ENCODE measurements at places on chromosomes 2 and 18.
A peak's percentile ranks its signal among the peaks of the same experiment; 100 is the strongest.

- DNase-seq, result peak; percentile 56
Measured at GRCh38 chr2:11933854-11934253, 187.4 kb downstream of the LPIN1 start.

GRCh38 chr2:38417745-38418689 lies 40.9 kb upstream of the ATL2 start:
- DNase-seq, result no peak

DNA sequence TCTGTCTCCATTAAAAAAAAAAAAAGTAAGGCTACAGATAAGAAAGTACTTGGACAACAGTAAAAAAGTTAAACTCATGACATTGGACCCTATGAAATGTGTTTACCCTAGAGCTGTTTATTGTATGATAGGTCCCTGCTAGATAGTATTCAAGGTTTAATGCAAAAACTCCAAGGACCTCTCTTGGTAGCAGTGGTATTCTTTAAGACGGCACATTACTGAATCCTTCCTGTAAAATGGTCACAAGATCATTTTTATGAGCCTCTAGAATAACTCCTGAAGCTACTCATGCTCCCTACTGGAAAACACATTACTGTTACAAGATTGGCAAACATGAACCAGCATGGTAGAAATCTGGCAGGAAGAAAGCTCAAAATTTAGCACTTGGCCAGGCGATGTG lies 38.8 kb downstream of the GALM start:
- DNase-seq, result no peak

GRCh38 chr18:34153711-34154110 lies 71.0 kb downstream of the NOL4 start:
- DNase-seq, result no peak

GRCh38 chr2:63486861-63487290 lies 101.4 kb downstream of the WDPCP start:
- peak; percentile 13 for DNase-seq

- DNase-seq, result no peak
Measured at GRCh38 chr2:201929281-201930026, 104.2 kb upstream of the FZD7 start.

DNA sequence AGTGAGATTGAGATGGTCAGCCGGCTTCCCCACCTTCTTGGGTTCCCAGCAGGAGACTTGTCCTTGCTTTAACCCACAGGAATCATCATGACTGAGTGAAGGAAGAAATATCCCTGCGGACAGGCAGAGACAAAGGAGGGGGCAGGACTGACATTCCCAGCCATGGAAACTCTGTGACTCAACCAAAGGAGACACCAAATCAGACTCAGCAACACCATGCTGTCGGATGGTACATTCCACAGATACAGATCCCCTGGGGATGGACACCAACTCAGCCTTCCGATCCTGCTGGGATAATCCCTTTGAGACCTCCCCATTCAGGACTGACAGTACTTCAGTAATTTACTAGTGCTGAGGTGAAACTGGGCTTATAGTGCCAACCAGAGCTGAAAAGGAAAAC lies 518.3 kb downstream of the XIRP2 start:
- DNase-seq, result no peak

- DNase-seq, result peak; percentile 89
Measured at GRCh38 chr2:230219419-230220331, at the start of gene SP110. SP110 (minus strand) TSS chr2:230219984; CDS start chr2:230216927, 3,057 bp downstream.

GRCh38 chr2:42908518-42909200 lies 116.3 kb upstream of the HAAO start:
- DNase-seq, result no peak

- DNase-seq, result peak; percentile 34
Measured at GRCh38 chr2:51003345-51004192, 28.4 kb downstream of the NRXN1 start.

DNA sequence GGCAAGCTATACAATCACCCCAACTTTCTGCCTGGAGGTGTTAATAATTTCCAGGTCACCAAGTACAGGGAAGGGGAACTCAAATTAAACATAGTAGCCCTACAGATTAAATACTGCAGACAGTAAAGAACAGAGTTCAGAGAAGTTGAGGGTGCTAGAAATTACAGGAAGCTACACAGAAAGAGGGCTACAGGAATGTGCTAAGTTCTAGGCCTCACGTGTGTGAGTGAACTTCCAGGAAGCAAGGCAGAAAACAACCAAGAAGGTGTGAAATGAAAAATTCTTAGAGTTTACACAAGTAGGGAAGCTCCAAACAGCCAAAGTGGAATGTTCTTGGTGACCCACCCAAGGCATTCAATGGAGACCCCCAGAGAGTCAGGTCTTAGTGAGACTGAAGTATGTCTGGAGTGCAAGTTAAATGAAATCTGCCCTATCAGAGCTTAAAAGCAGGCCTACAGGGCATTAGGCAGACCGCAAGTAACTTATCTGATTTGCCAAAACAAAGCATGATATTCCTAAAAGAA lies 58.1 kb upstream of the RNU4ATAC start:
- DNase-seq, result no peak

- peak; percentile 17 for DNase-seq
Measured at GRCh38 chr2:195312662-195313061, 344.4 kb upstream of the SLC39A10 start.

DNA sequence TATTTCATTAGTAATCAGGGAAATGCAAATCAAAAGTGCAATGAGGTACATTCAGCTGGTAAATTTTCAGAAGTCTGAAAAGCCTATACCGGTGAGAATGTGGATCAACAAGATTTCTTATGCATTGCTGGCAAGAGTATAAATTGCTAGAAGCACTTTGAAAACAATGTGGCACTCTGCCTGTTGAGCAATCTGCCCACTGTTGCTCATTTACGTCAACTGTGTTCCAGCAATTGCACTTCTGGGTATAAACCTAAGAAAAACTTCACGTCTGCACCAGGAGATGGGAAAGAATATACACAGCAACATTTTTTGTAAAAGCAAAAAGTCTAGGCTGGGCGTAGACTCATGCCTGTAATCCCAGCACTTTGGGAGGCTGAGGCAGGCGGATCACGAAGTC lies 40.8 kb downstream of the MTERF4 start:
- no peak for DNase-seq

DNA sequence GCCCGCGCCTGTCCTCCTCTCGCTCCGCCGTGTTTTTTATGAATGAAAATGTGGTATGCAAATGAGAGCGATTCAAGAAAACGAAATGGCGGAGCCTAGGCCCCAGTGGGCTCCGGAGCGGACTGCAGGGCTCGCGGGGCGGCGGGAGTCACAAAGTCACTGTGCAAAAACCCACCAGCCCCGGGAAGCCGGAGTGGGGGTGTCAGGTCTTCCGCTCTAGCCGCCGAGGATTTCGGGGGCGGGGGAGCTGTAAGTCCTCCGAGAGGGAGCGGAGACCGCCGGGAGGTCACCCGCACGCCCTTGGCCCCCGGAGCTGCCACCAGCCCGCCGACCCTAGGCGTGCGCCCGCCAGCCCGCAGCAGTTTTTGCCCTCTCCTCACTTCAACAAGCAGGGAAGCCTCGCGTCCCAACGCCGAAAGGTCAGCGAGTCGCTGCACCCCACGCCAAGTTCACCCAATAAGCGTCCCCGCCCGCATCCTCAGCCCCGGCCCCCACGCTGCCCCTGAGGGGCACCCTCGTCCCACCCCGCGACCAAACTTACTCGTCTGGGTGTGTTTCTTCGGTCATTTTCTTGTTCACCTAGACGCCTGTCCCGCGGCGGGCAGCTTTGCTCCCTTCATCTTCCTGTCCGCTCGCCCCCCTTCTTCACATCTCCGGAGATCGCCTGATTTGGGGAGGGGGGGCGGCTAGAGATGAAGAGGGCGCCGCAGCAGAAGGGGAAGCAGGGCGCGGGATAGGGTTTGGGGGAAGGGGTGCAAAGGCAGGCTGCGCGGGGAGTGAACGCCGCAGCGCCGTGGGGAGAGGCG lies 775 bp downstream of the SPRED2 start:
- peak; percentile 38 for DNase-seq

DNA sequence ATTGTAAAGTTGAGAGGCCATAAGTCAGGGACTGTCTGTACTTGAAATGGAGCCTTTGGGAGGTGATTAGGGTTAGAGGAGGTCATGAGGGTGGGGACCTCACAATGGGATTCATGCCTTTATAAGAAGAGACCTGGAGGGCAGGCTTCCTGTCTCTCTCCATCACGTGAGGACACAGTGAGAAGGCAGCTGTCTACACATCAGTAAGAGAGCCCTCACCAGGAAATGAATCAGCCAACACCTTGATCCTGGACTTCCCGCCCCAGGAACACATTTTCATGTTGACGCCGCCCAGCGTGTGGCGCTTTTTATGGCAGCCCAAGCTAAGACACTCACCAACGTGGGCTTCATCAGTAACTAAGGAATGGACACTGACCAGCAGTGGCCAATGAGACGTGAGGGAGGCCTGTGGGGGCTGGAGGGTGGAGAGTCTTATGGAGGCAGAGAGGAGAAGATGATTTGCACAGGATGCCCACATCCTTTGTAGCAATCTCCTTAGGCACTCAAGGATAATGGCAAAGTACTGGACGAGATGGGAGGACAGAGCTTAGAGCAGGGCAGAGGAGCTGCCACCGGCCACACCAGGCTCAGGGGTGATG lies 162.7 kb downstream of the EIPR1 start:
- no peak for DNase-seq

DNA sequence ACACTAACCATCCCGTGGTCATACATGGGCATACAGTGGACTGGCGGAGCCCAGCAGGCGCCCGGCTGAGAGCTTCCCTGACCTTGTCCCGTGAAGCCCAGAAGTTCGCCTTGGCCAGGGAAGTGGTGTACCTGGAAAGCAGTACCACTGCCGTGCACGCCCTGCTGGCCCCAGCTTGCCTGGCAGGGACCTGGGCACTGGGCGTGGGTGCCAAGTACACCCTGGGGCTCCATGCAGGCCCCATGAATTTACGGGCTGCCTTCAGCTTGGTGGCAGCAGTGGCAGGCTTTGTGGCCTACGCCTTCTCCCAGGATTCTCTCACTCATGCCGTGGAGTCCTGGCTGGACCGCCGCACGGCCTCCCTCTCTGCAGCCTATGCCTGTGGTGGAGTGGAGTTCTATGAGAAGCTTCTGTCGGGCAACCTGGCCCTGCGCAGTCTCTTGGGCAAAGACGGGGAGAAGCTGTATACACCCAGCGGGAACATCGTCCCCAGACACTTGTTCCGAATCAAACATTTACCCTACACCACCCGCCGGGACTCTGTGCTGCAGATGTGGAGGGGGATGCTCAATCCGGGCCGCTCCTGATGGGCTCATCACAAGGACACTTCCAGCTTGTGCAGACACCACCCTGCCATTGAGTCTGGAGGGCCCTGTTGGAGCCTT lies 2.3 kb downstream of the TMEM177 start:
- DNase-seq, result no peak

- peak; percentile 73 for DNase-seq
Measured at GRCh38 chr2:172461591-172462372, 34.4 kb downstream of the ITGA6 start.

- DNase-seq, result no peak
Measured at GRCh38 chr2:196677404-196677803, 37.9 kb downstream of the CCDC150 start.

DNA sequence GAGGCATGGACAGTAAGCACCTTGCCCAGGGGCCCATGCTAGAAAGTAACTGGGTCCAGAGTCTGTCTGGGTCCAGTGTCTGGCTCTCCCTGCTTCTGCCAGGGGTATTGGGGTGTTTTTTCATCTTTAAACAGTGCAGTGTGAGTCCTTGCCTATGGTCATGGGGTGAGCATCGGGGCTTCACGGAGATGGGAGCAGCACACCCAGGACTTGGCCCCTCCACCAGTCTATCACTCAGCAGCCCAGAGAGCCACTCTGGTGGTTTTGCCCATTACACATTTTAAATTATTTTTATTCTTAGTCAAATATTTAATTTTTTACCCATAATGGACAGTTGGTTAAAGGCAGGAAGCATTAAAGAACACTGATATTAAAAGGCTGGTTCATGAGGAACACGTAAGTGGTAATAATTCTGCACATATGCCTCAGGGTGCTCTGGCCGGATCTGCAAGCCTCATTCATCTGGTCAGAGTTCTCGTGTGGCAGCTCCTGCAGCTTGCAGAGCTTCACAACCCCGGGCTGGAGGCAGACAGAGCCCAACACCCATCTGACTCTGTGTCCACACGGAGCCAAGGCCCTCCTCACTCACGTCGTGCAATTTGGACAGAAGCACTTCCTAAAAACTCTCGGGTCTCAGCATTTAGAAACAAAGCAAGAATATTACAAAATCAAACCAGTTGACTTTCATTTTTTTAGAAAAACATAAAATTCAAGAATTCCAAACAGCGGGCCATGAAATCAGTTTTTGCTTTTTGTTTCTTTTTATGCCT lies 204.1 kb downstream of the CTIF start:
- DNase-seq, result peak; percentile 97

DNA sequence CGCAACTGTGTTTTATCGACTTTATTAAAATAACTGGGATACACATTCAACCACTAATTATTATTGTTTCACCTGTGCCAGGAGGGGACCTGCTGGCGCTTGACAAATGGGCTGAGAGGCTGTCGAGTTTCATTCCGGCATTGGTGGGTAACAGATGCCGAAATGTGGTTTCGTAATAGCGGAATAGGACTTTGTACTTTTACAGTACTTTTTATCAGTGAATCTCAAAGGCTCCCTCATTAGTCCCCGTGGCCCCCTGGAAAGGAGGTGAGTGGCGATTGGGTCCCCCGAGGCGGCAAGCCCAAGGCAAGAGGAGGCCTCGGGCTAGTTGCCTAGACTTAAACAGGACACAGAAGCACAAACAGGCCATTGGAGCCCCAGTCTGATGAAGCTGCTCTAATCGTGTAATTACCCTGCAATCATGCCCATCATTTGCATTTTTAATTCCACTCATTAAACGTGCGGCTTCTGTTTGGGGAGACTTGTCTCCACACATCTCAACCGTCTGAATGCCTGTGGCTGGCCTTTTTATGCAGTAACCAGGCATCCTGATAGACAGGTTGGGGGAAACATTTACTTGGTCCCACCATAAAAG lies 193.2 kb downstream of the INO80D start:
- DNase-seq, result no peak
